ENCODE measurements at places on chromosomes 11 and 22. TPM values are rescaled to one million over a fixed set of nuclear protein-coding genes. Genes with fewer than 3 reads are reported as not detected.

Gene GAS2
- 2.4 TPM for total RNA-seq

Gene TSGA10IP
- not detected for total RNA-seq

GRCh38 chr22:42364604-42365110, 67.5 kb downstream of the NFAM1 start:
- no peak for DNase-seq

DNA sequence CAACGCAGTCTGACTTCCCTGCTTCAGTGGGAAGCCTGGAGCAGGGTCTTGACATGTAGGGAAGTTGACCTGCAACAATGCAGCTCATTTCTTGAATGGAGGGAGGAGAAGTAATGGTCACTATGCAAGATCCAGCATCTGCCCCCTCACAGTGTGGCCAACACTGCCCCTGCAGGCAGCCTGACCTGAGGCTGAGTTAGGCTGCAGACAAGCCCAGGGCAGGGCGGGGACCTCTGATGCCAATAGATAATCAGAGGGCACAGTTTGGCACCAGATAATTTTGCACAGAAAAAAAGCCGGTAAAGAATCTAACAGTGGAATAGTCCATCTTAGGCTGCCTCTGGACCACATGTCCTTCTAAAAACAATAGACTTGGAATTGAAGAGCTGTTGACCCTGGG, 182.3 kb downstream of the DSCAML1 start:
- DNase-seq: no peak

Gene RAB38
- 0.49 TPM for total RNA-seq

Gene OTOG
- not detected for total RNA-seq

DNA sequence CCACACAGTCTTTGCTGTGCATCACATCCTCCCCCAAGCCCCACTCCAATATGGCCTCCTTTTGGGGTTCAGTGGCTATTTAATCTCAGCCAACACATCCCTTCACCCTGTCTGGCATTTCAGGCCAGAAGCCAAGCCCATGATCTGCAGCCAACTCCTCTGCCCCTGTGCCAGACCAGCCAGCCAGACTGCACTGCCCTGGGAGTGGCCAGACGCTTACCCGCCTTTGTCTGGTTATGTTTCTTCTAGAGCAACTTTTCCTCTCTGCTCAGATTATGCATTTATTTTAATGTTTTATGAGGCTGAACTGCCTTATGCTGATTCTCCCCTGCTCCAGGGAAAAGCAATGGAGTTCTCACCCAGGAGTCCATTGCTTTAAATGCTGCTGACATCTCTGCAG, 206.7 kb upstream of the TBCEL start:
- no peak for DNase-seq

DNA sequence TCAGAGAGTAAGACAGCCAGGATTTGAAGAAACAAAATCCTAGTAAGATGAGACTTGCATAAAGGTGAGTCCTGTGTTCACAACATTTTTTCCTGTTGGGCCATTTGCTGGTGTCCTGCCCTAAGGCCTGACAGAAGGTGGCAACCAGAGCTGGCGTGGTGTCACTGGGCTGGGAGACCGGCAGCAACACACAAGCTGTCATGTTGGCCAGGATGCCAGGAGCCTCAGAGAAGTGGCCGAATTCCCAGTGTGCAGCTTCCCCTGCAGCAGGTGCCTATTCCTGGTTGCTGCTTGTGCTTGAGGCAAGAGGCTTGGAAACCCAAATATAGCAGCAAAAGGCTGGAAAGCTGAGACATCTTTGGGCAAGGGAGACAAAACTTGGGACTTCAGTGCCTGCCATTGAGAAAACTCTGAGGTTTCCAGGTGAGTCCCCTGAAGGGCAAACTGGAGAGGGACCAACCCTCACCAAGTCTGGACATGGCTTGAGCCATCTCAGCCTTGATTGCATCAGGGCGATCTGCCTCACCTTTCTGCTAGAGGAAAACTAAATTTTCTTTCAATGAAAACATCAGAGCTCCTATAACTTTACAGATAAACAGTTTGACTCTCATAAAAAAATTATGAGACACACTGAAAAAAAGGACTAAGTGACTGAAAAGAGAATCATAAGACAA, 25.9 kb downstream of the ALG12 start:
- DNase-seq: no peak

GRCh38 chr11:19982774-19983495, 177.3 kb downstream of the DBX1 start:
- DNase-seq: no peak

DNA sequence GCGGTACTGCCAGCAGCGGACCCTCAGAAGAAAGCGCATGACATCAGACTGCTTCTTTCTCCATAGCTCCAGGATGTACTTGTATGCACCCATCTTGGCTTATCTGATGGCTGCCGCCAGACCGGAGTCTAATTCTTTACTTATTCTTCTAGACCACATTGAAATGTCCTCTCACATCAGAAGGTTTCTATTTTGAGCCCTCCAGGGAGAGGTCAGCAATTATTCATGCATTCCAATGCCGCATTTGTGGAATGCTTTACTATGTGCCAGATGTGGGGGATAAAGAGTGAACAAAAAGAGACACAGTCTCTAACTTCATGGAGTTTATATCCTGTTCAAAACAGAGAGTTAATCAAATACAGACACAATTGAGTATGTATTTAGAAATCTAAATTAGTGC, 230.1 kb downstream of the MIAT start:
- DNase-seq: no peak

Gene KRTAP5-10
- not detected for total RNA-seq

- no peak for DNase-seq
Observed at GRCh38 chr11:12377824-12378593, 638 bp downstream of the PARVA start.

GRCh38 chr22:37703906-37704305, 7.1 kb downstream of the TRIOBP start:
- DNase-seq: no peak

Gene NCAPH2
- 86.1 TPM for total RNA-seq

Gene CCDC73
- total RNA-seq: not detected

GRCh38 chr11:117259417-117259816, 26.9 kb downstream of the RNF214 start:
- no peak for DNase-seq

GRCh38 chr11:32136657-32137056, 45.8 kb downstream of the RCN1 start:
- DNase-seq: no peak

All from T-cell (primary cell).